GM03348 (cell line): ENCODE measurements at places on chromosomes 12 and 14.

DNA sequence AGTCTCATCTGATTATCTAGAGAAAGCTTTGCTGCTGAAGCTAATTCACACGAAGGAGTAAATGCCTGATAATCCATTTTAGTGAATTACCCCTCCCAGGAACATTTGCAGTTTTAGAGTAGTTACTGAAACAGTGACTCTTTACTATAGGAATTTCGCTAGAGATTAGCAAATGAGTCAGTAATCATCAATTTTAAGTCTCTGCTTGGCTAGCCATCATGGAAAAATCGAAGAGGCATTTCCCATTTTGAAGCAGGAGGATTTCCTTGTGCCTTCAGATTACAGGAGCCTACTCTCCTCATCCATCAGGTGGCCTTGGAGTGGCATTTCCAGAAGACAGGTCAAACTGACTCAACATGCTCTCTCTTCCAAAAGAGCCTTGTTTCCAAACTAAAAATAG is 154.5 kb downstream of the EGLN3 start:
- peak; percentile 22 for DNase-seq

DNA sequence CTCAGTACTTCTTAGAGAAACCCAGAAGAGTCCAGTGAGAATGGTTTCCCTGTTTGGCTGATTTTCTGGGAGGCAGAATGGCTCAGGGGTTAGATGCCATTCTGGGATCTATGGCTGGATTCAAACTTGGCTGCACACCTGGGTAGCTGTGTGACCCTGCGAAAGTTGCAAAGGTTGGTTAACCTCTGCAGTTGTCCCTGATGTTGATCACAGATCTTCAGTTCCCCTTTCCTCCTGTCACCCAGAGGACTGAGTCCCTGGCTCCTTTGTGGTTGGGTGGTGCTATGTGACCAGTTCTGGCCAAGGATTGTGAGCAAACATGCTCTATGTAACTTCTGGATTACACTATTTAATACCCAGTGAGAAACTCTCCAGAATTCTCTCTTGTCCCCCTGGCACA is 418.0 kb downstream of the RGS6 start:
- DNase-seq, result no peak

DNA sequence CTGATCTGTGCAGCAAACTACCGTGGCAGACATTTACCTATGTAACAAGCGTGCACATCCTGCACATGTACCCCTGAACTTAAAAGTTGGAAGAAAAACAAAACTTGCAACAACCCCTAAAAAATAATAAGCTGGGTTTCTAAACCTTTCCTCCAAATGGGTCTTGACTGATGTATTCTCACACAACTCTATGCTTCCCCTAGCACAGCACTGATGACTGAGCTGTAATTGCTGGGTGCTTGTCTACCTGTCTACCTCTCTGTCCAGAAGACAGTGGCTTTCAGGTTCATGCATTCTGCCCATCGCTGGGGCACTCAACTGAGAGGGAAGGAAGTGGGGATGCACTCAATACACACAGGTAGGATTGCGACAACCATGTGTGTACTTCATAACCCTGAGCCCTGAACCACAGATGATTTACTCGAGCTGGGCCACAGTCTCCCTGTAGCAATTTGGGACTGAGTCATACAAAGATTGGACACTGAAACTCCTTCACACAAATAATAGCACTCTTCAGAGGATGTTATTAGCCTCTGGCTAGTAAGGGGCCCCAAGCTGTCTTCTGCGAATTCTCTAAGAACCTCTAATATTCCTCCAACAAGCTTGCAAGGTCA is 44.8 kb upstream of the TMPO start:
- DNase-seq, result peak; percentile 16

- no peak for DNase-seq
Measured at GRCh38 chr12:99985631-99986030, 895 bp upstream of the ANKS1B start.

- peak; percentile 56 for DNase-seq
Measured at GRCh38 chr14:51597261-51598001, 54.3 kb upstream of the FRMD6 start.

GRCh38 chr12:132188451-132188901 is 44.2 kb downstream of the NOC4L start:
- no peak for DNase-seq

DNA sequence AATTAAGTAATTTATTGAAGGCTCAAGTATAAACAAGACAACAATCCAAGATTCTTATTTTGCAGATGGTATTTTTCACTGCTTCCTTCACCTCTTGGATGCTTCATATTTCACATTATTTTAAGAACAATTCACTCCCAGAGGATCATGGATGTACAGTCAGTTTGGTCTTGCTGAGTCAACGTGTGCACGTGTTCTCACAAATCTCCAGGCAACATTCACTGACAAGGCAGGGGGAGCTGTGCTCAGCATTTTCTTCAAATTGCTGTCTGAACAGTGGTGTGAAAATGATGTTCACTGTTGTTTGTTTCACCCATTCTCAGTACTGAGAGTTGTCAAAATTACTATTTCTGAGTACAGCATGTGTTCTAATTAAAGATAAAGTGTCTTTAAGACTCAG is 118.3 kb upstream of the SLC38A4 start:
- peak; percentile 43 for DNase-seq

GRCh38 chr14:22178333-22178839 is 410.6 kb downstream of the DAD1 start:
- no peak for DNase-seq

GRCh38 chr12:4044736-4045730 is 171.8 kb upstream of the PARP11 start:
- DNase-seq, result no peak

GRCh38 chr14:74029136-74029535 is 10.0 kb downstream of the BBOF1 start:
- no peak for DNase-seq

GRCh38 chr14:29789475-29789874 is 138.2 kb downstream of the PRKD1 start:
- no peak for DNase-seq

- no peak for DNase-seq
Measured at GRCh38 chr12:96210376-96211055, 16.3 kb downstream of the ELK3 start.

DNA sequence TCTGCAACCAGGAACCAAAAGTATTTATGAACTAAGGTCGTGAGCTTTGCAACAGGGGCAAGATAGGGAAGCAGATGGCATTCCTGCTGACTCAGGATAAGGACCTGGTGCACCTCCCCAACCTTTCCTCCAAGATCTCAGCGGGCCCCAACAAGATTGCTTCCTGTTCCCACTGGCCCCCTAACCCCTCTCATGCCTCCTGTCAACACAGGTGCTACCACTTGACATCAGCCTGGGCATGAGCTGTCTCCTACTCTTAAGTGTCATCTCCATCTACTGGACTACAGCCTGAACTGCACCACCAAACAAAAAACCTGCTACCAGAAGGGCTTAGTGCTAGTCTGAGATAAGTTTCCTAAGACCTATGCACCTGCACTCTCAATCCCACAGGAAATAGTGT is 32.7 kb downstream of the MED6 start:
- DNase-seq, result peak; percentile 33

DNA sequence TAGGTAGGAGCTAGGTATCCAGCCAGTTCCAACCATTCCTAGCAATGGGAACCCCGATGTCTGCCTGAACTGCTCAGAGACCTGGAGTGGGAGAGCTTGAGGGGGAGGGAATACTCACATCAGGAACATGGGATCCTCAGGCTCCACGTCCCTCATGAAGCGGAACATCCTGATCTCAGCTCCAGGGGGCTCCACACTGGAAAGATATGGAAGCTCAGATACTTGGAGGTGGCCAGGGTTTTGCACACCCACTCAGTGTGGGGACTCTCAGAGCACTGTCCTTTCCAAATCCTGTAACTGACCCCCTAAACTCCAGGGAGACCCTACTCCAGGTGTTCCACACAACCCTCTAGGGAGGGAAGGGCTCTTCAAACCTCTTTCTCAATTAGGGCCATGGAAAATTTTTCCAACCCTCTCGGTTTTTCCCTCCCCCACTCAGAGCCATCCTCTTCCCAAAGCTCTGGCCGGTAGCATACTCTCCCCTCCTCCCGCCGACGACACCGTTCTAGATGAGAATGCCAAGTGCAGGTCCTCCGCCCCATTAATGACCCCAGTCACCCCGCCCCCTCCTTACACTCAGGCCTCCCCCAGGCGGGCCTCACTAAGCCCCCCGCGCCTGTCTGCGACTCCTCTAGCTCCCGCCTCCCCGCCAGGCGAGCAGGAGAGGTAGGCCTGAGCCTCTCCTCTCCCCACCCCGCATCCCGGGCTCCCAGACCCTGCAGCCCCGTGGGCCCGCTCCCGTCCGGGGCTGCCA is 597 bp downstream of the MLF2 start:
- peak; percentile 79 for DNase-seq

DNA sequence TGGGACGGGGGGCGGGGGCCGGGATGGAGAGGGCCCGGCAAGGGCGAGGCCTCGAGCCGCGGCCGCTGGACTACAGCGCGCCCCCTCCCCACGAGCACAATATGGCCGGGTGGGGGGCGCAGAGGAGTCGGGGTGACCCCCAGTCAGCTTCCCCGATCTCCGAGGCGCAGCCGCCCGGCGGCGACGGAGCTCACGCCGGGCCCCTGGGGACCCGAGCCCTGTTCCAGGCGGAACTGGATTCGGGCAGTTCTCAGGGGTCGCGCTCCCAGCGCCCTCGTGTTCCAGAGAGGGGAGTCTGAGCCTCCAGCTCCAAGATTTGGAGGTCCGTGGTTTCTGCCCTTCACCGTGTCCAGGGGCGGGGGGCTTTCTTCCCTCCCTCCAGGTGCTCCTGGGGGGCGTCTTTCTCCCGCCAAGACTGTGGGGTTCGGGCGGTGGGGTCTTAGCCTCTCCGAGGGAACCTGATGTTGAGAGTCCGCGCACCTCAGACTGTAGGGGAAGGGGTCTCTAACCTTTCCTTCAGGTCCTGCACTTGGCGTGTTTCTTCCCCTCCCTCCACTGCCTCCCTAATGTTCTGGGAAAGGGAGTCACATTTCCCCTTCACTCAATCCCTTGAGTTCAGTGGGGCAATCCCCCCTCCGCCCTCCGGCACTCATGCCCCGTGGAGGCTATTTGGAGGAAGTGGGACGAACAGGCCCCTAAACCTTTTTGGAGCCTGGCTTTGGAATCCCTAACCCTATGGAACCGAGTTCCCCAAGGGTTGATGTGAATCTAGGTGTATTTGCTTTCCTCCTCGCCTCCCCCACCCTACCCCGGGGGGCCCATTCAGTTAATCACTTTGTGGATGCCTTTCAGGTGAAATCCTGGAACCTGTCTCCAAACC is 584 bp downstream of the ACVR1B start:
- peak; percentile 40 for DNase-seq

GRCh38 chr12:72271451-72272090 is 599 bp upstream of the TRHDE start:
- DNase-seq, result peak; percentile 25

- DNase-seq, result no peak
Measured at GRCh38 chr14:90444077-90444696, 47.4 kb downstream of the CALM1 start.

GRCh38 chr12:68871921-68872320 is 61.0 kb downstream of the CPM start:
- peak; percentile 12 for DNase-seq

- DNase-seq, result no peak
Measured at GRCh38 chr12:2058837-2059236, 6.0 kb downstream of the CACNA1C start.

- peak; percentile 80 for DNase-seq
Measured at GRCh38 chr14:65840786-65841185, 428.3 kb downstream of the FUT8 start.

DNA sequence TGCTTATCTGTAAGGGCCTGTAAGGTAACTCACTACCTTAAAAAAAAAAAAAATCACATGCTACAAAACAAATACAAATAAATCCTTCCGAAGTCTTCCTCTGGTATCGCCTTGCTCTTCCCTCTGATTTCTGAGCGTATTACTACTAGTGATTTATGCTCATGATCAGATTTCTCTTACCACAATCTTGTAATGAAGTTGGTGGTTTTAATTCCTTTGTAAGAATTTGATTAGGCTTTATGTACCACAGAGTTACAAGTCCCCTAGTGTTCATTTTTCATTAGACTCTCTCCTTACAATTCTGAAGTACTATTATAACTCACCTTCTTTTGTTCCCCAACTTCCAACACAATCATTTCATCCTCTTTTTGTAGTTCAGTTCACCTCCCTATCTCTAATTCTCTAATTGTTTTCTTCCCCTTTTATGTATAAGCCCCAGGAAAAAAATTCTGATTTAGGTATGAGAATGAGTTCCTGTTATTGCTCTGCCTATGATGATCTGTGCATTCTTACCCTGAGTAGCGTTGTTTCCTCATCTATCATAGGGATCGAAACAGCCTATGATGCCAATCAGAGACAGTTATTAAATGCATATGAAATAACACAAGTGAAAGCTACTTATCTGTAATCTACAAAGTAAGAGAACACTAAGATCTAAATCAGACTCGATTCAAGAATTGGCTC is 81.5 kb downstream of the EPS8 start:
- no peak for DNase-seq

GRCh38 chr12:53775478-53776145 is 23.8 kb upstream of the CISTR start:
- peak; percentile 27 for DNase-seq

DNA sequence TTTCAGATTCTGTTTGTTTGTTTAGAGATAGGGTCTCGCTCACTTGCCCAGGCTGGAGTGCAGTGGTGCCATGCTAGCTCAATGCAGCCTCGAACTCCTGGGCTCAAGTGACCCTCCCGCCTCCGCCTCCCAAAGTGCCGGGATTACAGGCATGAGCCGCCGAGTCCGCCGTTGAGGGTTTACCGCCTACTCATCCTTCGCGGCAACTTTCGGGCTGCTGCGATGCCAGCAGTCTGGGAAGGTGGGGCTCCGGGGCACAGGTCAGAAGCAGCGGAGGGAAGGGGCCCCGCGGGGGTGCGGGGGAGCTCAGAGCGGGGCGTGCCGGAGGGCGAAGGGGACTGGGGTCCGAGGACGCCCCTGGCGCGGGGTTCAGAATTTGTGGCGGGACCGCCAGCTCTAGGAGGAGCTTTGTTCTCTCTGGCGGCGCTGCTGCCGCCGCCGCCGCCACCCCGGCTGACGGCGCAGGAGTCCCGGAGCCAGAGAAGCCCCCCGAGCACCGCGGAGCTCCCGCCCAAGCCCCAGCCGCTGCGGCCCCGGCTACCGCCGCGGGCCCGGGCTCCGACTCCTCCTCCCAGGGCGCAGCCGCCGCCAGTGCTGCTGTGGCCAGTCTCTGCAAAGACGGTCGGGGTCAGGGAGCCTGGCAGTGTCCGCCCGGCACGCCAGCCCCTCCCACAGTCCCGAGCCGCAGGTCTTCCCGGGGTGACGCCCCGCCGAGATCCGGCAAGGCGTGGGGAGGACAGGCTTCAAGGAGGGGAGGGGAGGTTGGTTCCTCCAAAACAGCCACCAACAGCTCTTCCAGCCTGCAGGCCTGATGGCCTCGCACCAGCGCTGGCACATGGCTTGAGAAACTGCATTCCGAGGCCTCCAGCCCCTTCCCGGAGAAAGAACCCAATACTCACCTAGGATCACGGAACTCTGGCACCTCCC is 10.9 kb upstream of the KRT77 start:
- DNase-seq, result no peak

GRCh38 chr12:95766356-95767019 is 24.1 kb downstream of the NTN4 start:
- no peak for DNase-seq

GRCh38 chr12:32534698-32535097 is 135.3 kb downstream of the FGD4 start:
- no peak for DNase-seq

- DNase-seq, result peak; percentile 48
Measured at GRCh38 chr12:31578632-31579031, 12.3 kb downstream of the DENND5B start.

GRCh38 chr12:67509666-67510386 is 138.7 kb upstream of the DYRK2 start:
- no peak for DNase-seq

GRCh38 chr12:120698665-120699064 is 11.6 kb upstream of the UNC119B start:
- DNase-seq, result no peak

- no peak for DNase-seq
Measured at GRCh38 chr14:86641310-86641709, 1111.4 kb downstream of the FLRT2 start.
